NCI-H2171 treated with DMSO at 0.1 percent for 48 hours (cell line): ENCODE measurements at places on chromosomes 16 and 17.

DNA sequence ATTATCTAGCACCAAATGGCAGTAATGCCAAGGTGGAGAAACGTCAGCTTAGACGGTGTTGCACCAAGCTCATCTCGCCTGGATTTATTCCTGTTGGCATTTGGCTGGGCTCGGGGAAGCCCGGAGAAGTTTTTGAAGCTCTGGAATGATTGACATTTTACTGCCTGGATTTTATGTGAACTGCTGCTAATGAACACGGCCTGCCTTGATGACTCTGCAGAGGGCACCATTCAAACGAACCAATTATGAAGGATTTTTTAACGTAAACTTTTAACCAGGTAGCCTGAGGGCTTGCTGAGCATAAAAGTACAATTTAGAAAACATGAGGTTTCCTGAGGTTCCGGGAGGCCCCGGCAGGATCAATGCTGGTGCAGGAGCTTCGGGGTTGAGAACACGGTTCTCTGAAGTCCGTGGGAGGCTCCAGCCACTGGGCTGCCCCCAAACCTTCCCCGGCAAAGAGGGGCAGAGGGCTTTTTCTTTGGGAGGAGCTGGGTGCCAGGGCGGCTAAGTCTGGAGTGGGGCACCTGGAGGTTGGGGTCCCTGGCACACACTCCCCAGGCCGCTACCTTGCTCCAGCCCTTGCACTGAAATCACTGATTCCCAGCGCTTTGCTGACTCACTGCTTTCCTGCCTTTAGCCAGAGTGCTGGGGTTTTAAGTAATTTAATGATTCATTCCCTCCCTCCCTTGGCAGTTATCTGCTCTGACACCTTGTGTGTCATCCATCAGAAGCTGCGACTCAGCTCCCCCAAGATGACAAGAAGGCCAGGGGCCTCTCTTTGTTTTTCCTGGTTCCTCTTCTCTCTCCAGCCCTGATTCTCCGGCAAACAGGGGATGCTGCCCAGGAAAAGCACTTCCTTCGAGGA, 161.2 kb upstream of the IRX3 start:
- no peak for DNase-seq

GRCh38 chr16:74973304-74973703, 11.6 kb downstream of the WDR59 start:
- no peak for DNase-seq

DNA sequence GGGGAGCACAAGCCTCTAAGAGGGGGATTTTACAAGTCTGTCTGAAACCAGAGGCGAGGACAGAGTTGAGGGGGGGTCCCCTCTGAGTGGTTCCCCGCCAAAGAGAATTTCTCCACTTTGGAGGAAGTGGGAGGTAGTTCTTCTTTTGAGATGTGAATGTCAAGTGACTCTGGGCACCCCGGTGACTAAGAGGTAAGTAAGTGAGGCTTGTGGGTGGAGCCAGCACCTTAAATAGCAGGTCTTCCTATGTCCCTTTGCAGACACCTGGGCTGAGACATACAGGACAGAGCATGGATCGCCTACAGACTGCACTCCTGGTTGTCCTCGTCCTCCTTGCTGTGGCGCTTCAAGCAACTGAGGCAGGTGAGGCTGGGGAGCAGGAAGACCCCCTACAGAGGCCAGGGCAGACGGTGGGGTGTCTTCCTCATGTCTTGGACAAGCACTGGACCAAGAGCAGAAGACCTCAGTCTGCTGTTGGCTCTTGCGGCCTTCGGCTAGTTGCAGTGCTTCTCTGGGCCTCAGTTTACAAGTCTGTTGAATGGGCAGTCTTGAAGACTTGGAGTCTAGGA, at the start of gene CCL22:
Gene CCL22 (plus strand): TSS at position 257 of the 569 bp plus-strand sequence. CDS start 34 bp downstream, at position 291.
- no peak for DNase-seq

- DNase-seq = no peak
Measured at GRCh38 chr16:85871756-85872155, 27.2 kb upstream of the IRF8 start.

DNA sequence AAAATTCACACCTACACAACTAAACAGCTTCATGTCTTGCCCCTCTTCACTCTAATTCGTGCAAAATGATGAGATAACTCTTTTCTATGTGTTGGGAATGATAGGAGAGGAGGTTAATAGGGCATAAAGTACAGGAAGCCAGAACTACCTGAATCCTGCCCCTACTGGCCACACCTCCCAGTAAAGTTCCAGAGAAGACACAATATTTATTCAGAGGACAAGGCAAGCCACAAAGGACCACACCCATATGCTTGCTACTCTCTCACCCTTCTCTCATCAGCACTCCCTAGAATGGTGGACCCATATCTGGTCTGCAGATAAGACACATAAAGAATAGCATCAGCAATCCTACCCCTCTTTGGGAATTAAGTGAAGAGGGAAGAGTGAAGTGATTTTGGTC, 74.6 kb downstream of the ZNF18 start:
- DNase-seq = no peak

GRCh38 chr17:76866203-76866602, 2.0 kb upstream of the MGAT5B start:
- no peak for DNase-seq

DNA sequence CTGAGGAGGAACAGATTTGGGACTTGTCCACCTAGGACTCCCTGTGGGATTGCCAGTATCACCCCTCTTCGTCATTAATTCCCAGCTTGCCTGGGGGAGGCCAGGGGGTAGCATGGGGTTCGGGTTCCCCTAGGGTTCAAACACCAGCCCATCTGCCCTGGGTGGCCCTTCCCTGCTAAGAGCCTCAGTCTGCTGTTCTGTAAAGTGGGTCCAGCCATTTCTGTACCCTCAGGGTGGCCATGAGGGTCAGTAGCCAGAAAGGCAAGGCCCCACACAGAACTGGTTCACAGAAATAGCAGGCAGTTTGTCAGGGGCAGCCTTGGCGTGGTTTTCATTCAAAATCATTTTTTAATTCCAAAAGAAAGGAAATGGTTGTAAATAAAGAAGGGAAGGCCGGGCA, 62.9 kb downstream of the RAI1 start:
- no peak for DNase-seq

- no peak for DNase-seq
Measured at GRCh38 chr17:28485049-28485448, 11.6 kb downstream of the SLC13A2 start.

DNA sequence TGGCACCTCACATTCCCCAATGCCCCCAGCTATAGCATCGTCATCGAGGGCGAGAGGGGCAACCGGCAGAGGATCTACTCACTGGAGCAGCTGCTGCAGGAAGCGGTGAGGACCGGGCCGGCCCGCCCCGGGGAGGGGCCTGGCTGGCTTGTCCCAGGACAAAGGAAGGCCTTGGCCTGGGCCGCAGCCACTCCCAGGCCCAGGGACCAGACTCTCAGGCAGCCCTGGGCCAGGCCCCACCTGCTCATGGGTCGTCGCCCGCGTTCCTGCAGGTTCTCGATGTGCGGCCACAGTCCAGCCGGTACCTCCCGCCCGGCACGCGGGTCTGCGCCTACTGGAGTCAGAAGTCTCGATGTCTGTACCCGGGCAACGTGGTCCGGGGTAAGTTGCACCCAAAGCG, 53.4 kb downstream of the ACTG1 start:
- no peak for DNase-seq

- no peak for DNase-seq
Measured at GRCh38 chr17:15298176-15298575, 33.0 kb upstream of the PMP22 start.

- DNase-seq = no peak
Measured at GRCh38 chr17:19677736-19678379, 29.3 kb downstream of the ALDH3A2 start.

DNA sequence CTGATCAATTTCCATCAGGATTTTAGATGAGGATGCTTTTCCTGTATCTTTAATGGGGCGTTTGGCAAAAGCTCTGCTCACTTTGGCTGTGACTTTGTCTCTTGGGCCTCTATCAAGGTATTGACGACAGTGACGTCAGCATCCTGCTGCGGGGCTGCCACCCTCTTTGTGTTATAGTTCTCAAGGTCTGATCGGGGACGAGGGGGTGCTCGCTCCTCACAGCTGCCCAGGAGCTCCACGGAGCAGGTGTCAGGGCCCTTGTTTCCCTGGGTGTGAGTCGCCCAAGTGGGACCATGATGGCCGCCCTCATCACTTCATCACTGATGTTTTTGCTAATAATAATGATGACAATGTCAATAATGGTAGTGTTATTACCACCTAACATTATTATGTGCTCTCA, 65.4 kb downstream of the CMIP start:
- DNase-seq = no peak

GRCh38 chr17:33015716-33016346, 24.2 kb downstream of the SPACA3 start:
- no peak for DNase-seq
